ENCODE measurements at places on chromosomes 3 and 15.

DNA sequence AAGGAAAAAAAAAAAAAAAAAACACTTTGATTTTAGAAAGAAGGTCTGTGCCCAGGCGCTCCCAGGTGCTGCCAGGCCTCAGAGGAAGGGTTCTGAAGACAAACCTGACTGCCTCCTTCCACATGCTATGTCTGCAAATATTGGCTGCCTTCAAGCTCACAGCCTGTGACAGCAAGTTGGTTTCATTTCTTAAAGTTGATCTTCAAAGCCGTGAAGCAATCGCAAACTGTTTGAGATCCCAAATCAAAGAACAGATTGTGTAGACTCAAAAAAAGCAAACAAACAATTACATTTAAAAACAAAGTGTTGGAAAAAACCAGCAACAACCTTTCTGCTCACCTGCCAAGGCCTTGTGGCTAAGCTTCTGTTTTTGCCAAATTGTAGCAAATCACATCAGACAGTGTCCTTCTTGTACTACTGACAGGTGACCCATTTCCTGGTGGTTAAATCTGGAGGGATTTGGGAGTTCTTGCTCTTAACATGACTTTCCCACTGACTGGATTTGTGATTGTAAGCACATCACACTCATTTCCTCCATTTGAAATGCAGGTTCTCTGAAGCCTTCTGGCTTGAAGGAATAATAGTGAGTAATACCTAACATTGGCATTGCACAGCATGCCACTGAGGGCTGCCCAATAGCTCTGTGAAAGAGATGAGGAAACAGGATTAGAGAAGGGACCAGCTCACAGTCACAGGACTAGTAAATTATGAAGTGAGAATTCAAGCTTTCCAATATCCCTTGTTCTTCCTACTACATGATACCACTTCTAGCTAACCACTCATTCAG lies 502.4 kb downstream of the LPP start:
- peak; percentile 85 for DNase-seq

DNA sequence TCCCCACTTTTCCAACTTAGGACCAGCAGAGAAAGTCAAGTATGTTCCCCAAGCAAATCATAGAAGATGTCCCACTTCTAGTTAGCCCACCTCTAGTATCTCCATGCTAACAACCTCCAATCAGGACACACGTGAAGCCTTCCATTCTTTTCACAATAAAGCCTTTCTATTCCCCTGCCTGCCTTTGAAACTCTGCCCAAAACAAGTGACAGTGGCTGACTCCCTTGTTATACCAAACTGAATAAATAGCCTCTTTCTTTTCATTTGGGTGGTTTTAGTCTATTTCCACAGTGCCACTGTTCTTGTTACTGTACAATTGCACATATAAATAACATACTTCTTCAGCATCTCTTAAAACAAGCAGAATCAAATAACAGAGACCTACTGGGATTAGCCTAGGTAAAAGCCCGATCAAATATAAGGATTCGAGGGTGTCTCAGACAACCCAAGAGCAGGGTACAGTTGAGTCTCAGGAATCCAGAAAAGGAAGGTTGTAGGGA lies 118.0 kb upstream of the NPHP3 start:
- DNase-seq = no peak

DNA sequence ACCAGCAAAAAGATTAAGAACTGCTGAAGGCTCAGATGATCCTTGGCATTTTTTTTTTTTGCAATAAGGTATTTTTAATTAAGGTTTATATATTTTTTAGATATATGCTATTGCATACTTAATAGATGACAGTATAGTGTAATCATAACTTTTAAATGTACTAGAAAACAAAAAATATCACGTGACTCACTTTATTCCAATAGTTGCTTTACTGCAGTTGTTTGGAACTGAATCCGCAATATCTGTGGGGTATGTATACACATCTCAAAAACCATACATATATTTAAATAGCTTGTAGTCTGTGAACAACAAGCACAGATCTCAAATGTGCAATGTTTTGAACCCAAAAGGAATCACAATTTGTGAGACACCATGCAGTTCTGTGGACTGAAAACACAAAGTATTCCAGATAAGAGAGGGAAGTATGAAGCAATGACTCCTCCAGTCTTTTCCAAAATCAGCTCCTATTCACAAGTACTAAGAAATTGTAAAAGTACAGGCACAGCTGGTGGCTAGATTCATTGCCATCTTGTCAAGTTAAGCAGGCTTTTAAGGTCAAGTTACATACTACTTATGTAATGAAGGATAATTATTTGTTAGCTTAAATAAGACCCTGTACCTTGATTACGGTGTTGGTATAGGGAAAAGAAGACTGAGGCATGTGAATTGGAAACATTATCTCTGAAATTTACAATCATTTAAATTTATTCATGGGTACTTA lies 331.1 kb downstream of the TBC1D5 start:
- DNase-seq = no peak

DNA sequence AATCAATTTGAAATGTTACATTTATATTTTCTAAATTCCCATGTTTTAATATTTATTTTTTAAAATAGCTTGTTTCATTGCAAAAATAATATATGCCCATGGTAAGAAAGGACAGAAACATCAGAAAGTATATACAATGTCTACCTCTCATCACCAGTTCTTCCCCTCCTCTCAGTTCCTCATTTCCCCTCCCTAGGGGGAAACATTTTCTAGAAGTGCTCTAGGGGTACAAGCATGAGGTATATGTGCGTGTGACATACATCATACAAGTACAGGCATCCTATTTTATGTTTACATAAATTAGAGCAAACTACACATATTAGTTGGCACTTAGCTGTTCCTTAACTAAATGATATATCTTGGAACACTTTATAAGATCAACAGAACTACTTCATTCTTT lies 189.3 kb upstream of the VEPH1 start:
- no peak for DNase-seq

GRCh38 chr15:40253167-40253790 lies 14.4 kb downstream of the PAK6 start:
- no peak for DNase-seq

GRCh38 chr15:58684036-58684710 lies 65.3 kb downstream of the ADAM10 start:
- DNase-seq = no peak

DNA sequence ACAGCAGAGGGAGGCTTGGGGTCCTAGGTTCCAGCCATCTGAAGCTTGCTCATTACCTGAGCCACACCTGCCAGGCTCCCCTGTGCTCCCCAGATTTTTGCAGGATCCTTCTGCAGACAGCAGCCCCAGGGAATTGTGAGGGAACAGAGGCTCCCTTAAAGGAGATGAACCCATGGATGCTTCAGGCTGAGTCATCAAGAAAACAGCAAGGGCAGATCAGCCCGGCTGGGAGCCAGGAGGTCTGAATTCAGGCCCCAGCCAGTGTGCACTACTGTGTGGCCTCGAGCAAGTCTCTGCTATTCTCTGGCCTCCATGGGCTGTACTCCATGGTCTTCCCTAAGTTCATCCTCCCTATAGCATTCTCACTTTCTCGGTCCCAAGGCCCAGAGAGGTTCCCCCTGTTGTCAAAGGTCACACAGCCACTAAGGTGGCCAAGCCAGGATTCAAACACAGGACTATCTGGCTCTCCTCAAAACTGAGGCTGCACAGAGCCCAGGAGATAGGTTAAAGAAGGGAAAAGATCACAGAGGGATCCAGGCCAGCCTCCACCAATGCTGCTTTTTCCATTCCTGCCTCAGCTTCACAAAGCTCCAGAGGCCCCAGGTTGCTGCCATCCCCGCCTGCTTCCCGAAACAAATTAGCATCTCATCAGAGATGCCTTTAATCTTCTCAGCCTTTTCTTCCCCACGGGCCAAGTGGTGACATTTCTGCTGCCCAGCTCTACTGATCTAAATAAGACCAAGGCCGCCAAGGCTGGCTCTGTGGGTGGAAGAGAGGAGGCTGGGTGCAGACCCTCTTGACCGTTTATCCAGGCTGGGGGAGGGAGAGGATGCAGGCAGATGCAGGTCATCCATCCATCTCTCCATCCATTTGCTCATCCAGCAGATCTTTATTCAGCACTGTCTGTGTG lies 21.2 kb upstream of the GRIP2 start:
- no peak for DNase-seq

DNA sequence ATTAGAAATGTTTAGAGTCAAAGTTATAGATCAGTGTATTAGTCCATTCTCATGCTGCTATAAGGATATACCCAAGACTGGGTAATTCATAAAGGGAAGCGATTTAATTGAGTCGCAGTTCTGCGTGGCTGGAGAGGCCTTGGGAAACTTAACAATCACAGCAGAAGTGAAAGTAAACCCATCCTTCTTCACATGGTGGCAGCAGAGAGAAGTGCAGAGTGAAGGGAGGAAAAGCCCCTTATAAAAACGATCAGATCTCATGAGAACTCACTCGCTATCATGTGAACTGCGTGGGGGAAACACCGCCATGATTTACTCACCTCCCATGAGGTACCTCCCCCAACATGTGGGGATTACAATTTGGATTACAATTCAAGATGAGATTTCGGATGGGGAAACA lies 871.5 kb downstream of the DIPK2A start:
- DNase-seq = peak; percentile 33

DNA sequence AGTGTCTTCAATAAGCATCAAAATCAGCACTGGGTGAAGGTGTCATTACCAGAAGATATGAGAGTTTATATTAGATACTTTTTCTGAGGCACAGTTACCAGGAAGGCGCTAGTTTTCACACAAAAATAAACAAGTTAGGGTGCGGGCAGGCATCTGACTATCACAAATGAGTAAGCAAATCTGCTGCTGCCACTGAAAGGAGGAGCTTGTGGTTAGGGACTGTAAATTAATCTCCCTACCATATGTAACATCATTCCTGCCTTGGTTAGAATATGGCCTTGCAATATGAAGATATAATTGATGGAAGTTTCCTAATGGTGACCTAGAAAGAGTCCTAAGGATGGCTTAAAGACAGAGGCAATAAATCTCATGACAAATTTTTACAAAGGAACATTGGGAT lies 19.5 kb upstream of the EID1 start:
- no peak for DNase-seq

DNA sequence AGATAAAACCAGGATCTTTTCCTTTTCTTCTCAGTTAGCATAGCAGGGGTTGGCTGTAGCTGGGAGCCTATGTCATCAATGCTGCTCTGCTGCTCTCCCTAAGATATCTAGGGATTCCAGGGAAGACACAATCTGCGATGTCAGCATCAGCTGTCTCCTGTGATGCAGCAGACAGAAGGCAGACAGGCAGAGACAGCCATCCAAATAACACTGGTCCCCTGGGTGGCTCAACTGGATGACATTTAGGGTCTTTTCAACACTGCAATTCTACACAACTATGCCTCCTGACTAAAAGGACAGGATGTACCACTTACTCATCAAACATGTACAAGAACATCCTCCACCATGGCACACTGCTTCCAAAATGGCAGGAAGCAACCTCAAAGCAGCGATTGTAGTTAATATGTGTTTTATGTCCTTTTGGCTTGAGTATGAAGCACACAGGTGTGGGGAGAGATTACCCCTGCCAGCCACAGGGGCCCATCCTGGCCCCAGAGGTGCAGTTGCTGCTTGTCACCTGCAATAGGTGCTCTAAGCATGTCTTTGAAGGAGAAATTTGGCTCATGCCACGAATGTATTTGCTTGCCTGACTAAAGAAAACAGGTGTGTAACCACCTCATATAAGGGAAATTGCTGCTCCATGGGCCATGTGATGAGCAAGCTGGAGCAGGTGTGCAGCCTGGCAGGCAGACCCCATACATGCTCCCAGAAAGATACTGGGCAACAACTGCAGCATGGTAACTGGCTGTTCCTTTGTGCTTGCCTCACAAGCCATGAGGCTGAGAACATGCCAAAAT lies 357.8 kb downstream of the VPS13C start:
- no peak for DNase-seq

DNA sequence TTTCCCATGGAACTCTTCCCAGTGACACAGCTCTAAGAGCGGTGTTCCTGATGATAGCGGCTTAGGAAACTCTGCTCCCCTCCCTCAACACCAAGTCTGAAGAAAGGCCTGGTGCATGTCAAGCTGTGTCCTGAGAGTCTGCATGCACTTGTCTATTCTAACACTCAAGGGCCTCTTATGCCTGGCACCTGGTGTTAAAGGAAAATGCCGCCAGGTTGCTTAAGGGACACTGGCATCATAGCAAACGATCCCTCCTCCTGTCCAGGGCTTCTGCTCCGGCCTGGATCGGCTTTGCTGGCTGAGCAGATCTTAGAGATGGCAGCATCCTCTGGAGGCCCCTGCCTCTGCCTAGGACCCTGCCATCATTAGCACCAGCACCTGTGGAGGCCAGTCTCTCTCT lies 121.7 kb downstream of the MEGF11 start:
- DNase-seq = no peak

- peak; percentile 59 for DNase-seq
These were observed 65.3 kb downstream of the KLF13 start for GRCh38 chr15:31391687-31392671.

- DNase-seq = no peak
These were observed 234.9 kb upstream of the TPM1 start for GRCh38 chr15:62807539-62808130.

DNA sequence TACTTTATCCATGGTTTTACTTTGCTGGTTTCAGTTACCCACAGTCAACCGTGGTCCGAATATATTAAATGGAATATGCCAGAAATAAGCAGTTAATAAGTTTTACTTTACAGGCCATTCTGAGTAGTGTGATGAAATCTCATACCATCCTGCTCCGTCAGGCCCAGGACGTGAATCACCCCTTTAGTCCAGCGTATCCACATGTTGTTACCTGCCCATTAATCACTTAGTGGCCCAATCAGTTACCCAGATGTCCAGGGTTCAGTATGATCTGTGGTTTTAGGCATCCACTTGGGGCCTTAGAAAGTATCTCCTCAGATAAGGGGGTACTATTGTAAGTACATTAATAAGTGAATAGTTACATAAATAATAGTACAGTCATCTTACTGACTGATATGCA lies 88.0 kb downstream of the TTBK2 start:
- no peak for DNase-seq

- DNase-seq = no peak
These were observed 69.7 kb downstream of the CD47 start for GRCh38 chr3:108021131-108021530.

- no peak for DNase-seq
These were observed 20.4 kb downstream of the TMEM43 start for GRCh38 chr3:14145236-14145635.

- no peak for DNase-seq
These were observed 64.2 kb downstream of the MAP2K5 start for GRCh38 chr15:67606742-67607141.

- no peak for DNase-seq
These were observed 5.4 kb upstream of the ACP3 start for GRCh38 chr3:132311841-132312240.

DNA sequence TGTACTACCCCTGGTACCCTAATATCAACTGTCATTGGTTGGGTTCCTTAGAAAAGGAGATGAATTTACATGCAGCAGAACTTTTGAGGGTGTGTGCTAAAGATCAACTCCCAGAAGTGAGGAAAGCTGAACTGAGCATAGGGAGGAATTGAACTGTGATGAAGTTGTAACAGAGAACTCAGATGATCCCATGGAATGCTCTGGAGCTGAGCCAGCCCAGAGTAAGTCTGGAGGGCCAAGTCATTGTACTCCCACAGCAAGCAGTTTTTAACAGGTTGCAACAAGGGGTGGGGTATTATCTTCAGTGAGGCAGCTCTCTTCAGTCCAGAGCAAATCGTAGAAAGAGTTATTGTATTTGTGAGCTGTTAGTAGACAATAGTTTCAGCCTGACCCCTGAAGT lies 572.3 kb downstream of the PYDC2 start:
- DNase-seq = no peak

All from inflammatory macrophage treated with lipopolysaccharide for 1 hour (primary cell).